Fibroblast of lung (primary cell): ENCODE measurements at places on chromosomes 5 and 9. TPM values are rescaled to one million over a fixed set of nuclear protein-coding genes. Genes with fewer than 3 reads are reported as not detected.
A peak's percentile ranks its signal among the peaks of the same experiment; 100 is the strongest.

GRCh38 chr9:133742849-133743444 lies 4.8 kb upstream of the SARDH start:
- DNase-seq = peak; percentile 64

DNA sequence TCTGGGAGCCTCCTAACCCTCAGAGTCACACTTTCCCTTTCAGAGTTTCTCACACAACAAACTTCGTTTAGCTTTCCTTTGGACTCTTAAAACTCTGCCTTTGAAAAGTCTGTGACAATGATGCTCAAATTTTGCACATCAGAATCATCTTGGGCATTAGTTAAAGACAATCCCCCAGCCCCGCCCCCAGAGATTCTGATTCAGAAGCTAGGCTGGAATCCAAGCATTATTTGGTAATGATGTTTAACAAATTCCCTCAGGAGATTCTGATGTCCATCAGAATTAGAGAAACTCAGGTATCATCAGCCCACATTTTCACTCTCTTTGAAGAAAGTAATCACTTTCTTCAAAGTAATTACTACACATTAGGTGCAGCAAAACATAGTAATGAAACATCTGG lies 9.6 kb upstream of the PLPP1 start:
- no peak for DNase-seq

DNA sequence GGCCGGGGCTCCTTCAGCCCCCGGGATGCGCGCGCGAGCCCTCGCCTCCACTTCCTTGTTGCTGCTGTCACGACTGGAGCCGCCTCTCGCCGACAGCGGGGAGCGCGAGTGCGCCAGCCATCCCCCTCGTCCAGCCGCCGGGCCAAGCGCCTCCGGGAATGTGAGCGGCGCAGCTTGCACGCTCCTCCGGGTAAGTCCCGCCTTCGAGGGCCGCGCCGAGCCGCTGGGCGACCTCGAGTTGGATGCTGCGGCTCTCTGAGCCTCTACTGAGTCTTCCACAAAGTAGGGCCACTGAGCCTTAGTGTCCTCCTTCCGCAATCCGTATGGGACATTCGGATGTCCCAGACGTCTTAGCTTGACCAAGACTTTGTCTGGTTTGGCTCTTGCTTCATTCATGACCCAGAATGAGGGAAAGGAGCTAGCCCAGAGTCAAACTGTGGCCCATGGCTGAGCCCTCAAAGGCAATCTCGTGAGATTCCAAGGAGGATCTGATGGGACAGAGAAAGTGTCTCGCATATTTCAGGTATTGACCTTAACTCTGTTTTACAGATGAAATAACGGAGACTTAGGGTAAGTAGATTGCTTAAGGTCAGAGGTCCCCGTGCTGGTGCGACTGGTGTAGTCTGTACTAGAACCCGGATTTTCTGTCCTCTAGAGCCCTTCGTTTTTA lies 586 bp downstream of the HMGXB3 start:
- DNase-seq = peak; percentile 56

DNA sequence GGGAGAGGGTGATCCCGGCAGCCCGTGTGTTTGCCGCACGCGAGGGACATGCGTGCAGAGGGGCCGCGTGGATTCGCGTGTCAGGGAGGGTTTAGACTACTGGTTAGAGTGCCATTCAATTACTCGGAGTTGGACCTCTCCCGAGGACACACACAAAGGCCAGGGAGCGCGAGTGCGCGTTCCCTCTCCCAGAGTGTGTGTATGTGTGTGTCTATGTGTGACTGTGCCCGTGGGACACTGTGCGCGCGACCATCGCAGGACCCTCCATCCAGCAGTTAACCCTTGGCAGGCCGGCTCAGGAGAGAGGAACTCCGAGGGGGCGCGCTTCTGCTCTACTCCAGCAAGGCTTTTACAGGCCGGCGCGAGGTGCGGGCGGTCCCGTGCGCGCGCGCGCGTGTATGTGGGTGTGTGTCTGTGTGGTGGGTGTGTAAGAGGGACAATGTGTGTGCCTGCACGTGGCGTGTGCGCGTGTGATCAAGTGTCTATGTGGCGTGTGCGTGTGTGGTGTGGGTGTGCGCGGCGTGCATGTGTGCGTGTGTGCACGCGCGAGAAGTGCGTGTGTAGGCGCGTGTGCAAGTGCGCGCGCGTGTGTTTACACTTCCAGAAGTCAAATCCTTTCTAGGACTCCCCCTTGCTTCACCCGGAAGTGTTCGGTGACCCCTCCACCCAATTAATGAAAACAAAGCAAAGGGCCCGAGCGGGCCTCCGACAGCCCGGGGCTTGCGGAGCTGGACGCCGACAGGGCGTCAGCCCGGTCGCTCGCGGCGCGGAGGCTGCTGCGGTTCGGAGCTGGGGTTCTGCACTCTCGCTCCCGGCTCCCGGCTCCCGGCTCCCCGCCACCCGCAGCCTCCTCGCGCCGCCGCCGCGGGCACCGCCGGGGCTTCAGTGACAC lies 75.3 kb upstream of the TBCA start:
- DNase-seq = peak; percentile 53

- no peak for DNase-seq
These were observed 360.5 kb downstream of the ICE1 start for GRCh38 chr5:5783021-5783420.

- DNase-seq = peak; percentile 97
These were observed at the start of gene HRCT1 for GRCh38 chr9:35905912-35906679. Gene HRCT1, plus strand, starts transcription at chr9:35906202. Its CDS starts 86 bp downstream, at chr9:35906288.

DNA sequence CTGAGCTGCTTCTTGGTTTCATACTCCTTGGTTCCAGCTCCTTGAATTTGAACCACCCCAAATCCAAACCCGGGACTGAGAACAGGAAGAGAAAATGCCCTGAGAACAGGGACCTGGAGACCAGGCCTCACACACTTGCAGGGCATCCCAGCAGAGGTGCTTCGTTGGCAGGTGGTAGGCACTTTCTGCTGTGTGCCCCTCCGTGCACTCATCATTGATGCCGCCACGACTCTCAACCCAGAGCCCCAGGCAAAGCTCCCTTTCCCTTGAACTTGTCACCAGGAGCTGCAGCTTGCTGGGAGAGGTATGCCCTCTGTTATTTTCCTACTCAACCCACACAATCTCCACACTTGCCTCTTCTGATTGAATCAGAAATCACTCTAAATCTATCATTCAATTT lies 217.8 kb upstream of the IRX1 start:
- no peak for DNase-seq

- no peak for DNase-seq
These were observed 234.1 kb downstream of the ADAMTS6 start for GRCh38 chr5:65247594-65247993.

KIAA1958 gene
- total RNA-seq = 2.1 and 3.0 TPM in 2 replicates

JAKMIP2 gene
- total RNA-seq = 0.51 and 1.3 TPM in 2 replicates

LHFPL2 gene
- 38.8 and 51.4 TPM in 2 replicates for total RNA-seq

TICAM2 gene
- 4.1 and 8.8 TPM in 2 replicates for total RNA-seq

ANKRD31 gene
- 0.26 and 0.33 TPM in 2 replicates for total RNA-seq

TAS2R1 gene
- not detected in 2 replicates for total RNA-seq

ADAMTS6 gene
- total RNA-seq = 45.2 and 48.3 TPM in 2 replicates

GRXCR2 gene
- total RNA-seq = not detected in 2 replicates

ISCA1 gene
- total RNA-seq = 19.2 and 22.6 TPM in 2 replicates

SPINK13 gene
- not detected in 2 replicates for total RNA-seq

INSL6 gene
- not detected in 2 replicates for total RNA-seq

ZMYND19 gene
- total RNA-seq = 11.2 and 14.1 TPM in 2 replicates
